ENCODE measurements at places on chromosomes 7 and 10. TPM values are rescaled to one million over a fixed set of nuclear protein-coding genes. Genes with fewer than 3 reads are reported as not detected.
A peak's percentile ranks its signal among the peaks of the same experiment; 100 is the strongest.

The CALHM2 gene
- 5.9 TPM for total RNA-seq

The MSMB gene
- not detected for total RNA-seq

The TMEM270 gene
- not detected for total RNA-seq

The BAMBI gene
- 24.8 TPM for total RNA-seq

The DMBT1 gene
- total RNA-seq: not detected

- DNase-seq: peak; percentile 14
Measured at GRCh38 chr10:59176241-59177030, at the start of gene PHYHIPL. TSS of gene PHYHIPL (plus strand) at chr10:59176643. CDS start at chr10:59176854, 211 bp downstream.

- no peak for DNase-seq
Measured at GRCh38 chr7:144830811-144831210, 5.0 kb downstream of the TPK1 start.

DNA sequence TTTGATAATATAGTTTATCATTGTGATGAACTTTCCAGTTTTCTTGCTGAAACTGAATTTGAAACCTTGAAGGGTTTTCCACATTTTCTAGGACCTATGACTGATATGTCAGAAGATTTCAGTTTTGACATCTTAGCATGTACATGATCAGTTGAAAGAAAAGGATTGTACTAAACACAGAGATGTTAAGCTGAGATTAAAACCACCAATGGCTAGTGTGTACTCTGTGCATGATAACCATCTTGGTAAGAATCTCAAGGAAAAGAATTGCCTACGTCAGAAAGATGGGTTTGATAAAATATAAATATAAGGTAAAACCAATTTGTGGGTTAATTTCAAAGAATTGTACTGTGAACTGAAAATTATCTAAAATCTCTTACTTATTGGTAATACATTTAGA lies 776.4 kb downstream of the GATA3 start:
- no peak for DNase-seq

- peak; percentile 17 for DNase-seq
Measured at GRCh38 chr10:129833994-129834739, 129.9 kb downstream of the EBF3 start.

DNA sequence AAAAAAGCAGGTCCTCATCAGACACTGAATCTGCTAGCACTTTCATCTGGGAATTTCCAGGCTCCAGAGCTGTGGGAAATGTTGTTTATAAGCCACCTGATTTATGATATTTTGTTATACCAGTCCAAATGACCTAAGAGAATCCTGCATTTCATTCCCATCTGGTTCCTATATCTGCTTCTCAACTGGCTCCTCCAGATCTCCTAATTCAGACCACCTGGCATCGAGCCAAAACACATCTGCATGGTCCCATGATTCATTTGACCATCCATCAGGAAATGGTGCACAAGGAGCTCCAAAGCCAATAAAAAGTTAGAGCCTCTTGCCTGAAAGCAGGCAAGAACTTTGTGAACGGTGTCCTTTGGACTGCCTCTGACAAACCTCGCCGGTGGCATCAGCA lies 108.9 kb downstream of the IPMK start:
- no peak for DNase-seq

GRCh38 chr10:3339531-3339950 lies 167.0 kb upstream of the PITRM1 start:
- no peak for DNase-seq

- DNase-seq: no peak
Measured at GRCh38 chr10:106557951-106558733, 606.4 kb downstream of the SORCS1 start.

DNA sequence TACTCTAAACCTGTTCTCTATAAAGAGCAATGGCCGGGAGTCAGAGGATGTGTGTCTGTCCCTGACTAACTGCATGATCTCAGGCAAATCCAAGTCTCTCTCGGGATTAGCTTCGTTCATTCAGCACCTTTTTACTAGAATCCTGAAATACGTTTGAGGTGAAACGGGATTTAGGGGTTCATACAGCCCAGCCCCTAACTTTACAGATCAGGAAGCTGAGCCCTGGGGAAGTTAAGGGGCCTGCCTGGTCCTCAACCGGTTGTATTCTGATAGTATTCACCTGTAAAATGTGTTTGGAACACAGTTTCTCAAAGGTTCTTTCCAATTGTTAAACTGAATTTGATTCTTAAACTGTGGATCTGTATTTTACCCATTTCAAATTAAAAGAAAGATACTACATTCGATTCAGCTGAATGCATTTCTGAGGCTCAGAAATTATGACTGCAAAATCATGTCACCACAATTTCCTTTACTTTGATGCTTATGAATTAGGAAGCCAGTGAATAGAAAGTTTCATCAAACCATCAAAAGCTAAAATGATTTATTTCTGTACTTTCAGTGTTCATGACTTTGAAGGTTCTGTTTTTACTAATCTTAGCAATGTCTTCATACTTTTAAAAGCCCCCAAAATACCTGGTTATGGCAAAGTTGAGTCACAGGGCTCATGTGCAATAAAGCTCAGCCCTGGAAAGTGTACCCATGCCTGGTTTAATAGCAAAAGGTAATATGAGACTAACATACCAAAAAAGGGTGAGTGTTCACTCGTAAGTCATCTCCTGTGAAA lies 28.9 kb upstream of the EZH2 start:
- no peak for DNase-seq

GRCh38 chr10:130808686-130809085 lies 502.8 kb downstream of the TCERG1L start:
- no peak for DNase-seq
